ENCODE measurements at places on chromosomes 1 and 21. TPM values are rescaled to one million over a fixed set of nuclear protein-coding genes. Genes with fewer than 3 reads are reported as not detected.
A peak's percentile ranks its signal among the peaks of the same experiment; 100 is the strongest.

GRCh38 chr1:161190962-161191521 is 7.8 kb downstream of the ADAMTS4 start:
- no peak overlapping the region for H3K27ac ChIP-seq
- H3K27me3 ChIP-seq = no peaks in the 10 kb centered on the region
- no peak overlapping the region for H3K4me3 ChIP-seq
- no peaks in the 10 kb centered on the region for H3K36me3 ChIP-seq
- H3K4me1 ChIP-seq = peaks cover 3% of the 10 kb centered on the region

DNA sequence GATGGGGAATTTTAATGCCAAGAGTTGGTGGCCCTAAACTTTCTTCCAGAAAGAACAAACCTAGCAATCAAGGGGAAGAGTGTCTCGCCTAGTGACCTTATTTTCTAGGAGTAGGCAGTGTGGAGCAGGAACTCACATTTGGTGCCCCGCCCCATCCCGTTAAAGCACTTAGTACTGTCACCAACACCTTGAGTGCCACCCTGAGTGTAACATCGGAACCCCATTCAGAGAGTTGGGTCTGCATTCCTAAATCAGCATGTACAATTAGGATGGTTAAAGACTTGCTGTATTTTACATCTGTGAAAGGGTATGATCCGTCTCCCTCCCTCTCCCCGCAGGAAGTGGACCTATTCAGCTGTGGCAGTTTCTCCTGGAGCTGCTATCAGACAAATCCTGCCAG is 15.5 kb downstream of the ETS2 start:
- H3K27ac ChIP-seq = no peak overlapping the region
- peaks cover 7% of the 10 kb centered on the region for H3K4me1 ChIP-seq
- H3K27me3 ChIP-seq = no peaks in the 10 kb centered on the region
- H3K36me3 ChIP-seq = peaks cover 69% of the 10 kb centered on the region
- no peak overlapping the region for H3K4me3 ChIP-seq
- no peak for DNase-seq

- peaks cover 35% of the 10 kb centered on the region for H3K36me3 ChIP-seq
- H3K4me1 ChIP-seq = no peaks in the 10 kb centered on the region
- no peak for DNase-seq
- H3K27me3 ChIP-seq = no peaks in the 10 kb centered on the region
- no peak overlapping the region for H3K4me3 ChIP-seq
Observed at GRCh38 chr1:43427941-43428340, 25.8 kb downstream of the HYI start.

OR6N1 gene
- total RNA-seq = not detected

DNA sequence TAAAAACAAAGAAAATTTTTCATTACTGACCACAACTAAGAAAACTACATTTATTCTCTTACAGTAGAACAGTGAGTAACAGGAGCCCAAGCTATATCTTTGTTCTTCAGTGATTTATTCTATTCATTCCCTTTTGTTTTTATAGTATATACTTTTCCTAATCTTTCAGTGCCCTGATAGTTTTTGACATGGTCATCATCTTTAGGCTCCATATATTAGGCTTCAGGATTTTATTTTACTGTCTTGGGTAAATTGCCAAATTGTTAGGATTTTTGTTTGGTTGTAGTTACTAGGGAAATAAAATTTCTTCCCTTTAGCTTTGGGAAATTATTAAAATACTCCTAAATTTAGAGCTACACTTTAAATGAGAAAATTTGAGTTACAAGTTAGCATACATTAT is 10.3 kb downstream of the FBXO28 start:
- H3K4me3 ChIP-seq = no peak overlapping the region
- peaks cover 6% of the 10 kb centered on the region for H3K36me3 ChIP-seq
- no peak overlapping the region for H3K27ac ChIP-seq
- DNase-seq = no peak

GRCh38 chr1:6424000-6424565 is 493 bp upstream of the ESPN start:
- H3K36me3 ChIP-seq = no peaks in the 10 kb centered on the region
- no peak overlapping the region for H3K27ac ChIP-seq
- H3K4me1 ChIP-seq = peaks cover 5% of the 10 kb centered on the region
- H3K4me3 ChIP-seq = no peak overlapping the region
- no peak for DNase-seq
- H3K27me3 ChIP-seq = peaks cover 88% of the 10 kb centered on the region

- no peaks in the 10 kb centered on the region for H3K4me1 ChIP-seq
- no peaks in the 10 kb centered on the region for H3K27me3 ChIP-seq
- no peak overlapping the region for H3K27ac ChIP-seq
- H3K36me3 ChIP-seq = peaks cover 17% of the 10 kb centered on the region
Observed at GRCh38 chr1:1757422-1758058, 20.7 kb downstream of the NADK start.

- peaks cover 25% of the 10 kb centered on the region for H3K4me1 ChIP-seq
- H3K27ac ChIP-seq = no peak overlapping the region
- DNase-seq = no peak
- no peaks in the 10 kb centered on the region for H3K27me3 ChIP-seq
- H3K4me3 ChIP-seq = no peak overlapping the region
- H3K36me3 ChIP-seq = peaks cover 16% of the 10 kb centered on the region
Observed at GRCh38 chr1:67690411-67690810, 5.4 kb downstream of the GADD45A start.

DNA sequence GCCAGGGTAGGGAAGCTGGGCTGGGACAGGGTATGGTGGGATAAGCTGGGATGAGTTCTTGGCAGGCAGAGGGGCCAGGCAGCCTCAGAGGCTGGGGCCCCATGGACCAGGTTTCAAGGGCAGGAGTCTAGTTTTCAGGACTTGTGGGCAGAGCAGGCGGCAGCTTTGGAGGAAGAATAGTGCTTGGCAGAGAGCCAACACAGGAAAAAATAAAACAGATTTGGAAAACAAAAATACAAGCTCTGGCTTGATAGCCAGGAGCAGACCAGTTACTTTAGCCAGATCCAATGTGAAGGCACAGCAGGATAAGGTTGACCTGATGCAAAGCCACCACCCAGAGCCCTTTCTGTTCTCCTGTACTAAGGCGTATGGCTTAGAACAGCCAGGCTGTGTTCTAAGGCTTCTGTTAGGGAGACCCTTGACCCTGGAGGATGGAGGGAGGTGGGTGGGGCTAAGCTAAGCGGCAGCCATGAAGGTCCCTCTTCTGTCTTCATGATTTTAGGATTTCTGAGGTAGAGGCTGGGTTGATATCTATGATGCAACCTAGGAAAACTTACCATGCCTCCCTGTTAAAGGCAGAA is 5.5 kb downstream of the TRAF5 start:
- H3K36me3 ChIP-seq = no peaks in the 10 kb centered on the region
- no peak overlapping the region for H3K27ac ChIP-seq
- no peak overlapping the region for H3K4me3 ChIP-seq
- no peaks in the 10 kb centered on the region for H3K27me3 ChIP-seq
- no peak for DNase-seq
- peaks cover 51% of the 10 kb centered on the region for H3K4me1 ChIP-seq

GRCh38 chr1:85322655-85323054 is 46.2 kb upstream of the BCL10 start:
- peaks cover 5% of the 10 kb centered on the region for H3K36me3 ChIP-seq
- DNase-seq = no peak
- peaks cover 37% of the 10 kb centered on the region for H3K4me1 ChIP-seq
- H3K27ac ChIP-seq = no peak overlapping the region

- peak overlapping the region; percentile 64 for H3K27ac ChIP-seq
- H3K27me3 ChIP-seq = no peaks in the 10 kb centered on the region
- no peak for DNase-seq
- H3K36me3 ChIP-seq = no peaks in the 10 kb centered on the region
- H3K4me1 ChIP-seq = peaks cover 56% of the 10 kb centered on the region
- no peak overlapping the region for H3K4me3 ChIP-seq
Observed at GRCh38 chr1:8813016-8813763, 4.2 kb downstream of the RERE start.

GRCh38 chr1:20178634-20179370 is 7.1 kb upstream of the UBXN10 start:
- H3K27me3 ChIP-seq = peaks cover 11% of the 10 kb centered on the region
- no peaks in the 10 kb centered on the region for H3K36me3 ChIP-seq
- H3K4me1 ChIP-seq = peaks cover 11% of the 10 kb centered on the region
- H3K4me3 ChIP-seq = no peak overlapping the region
- DNase-seq = no peak

RGS1 gene
- not detected for total RNA-seq

GRCh38 chr21:36337099-36337509 is 17.1 kb downstream of the MORC3 start:
- DNase-seq = no peak
- H3K27me3 ChIP-seq = no peaks in the 10 kb centered on the region
- no peak overlapping the region for H3K4me3 ChIP-seq

DNA sequence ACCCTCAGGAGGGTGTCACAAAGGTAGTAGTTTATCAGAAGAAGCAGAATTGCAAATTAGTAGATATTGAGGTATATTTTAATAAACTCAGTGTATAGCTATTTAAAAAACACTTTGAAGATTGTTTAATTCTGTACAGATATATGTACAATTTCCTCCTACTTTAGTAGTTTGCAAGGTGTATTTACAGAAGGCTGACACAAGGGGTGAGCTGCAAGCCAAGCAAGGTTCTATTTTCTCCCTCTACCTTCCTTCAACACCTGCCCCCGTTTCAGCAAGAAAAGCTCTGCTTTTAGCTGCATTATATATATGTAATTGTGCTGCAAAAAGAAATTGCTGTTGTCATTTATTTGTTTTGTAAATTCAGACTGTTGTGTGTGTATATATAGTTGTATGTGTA is 674.2 kb upstream of the PKN2 start:
- no peak overlapping the region for H3K4me3 ChIP-seq
- no peaks in the 10 kb centered on the region for H3K4me1 ChIP-seq
- no peak overlapping the region for H3K27ac ChIP-seq
- H3K36me3 ChIP-seq = no peaks in the 10 kb centered on the region
- no peak for DNase-seq

DNA sequence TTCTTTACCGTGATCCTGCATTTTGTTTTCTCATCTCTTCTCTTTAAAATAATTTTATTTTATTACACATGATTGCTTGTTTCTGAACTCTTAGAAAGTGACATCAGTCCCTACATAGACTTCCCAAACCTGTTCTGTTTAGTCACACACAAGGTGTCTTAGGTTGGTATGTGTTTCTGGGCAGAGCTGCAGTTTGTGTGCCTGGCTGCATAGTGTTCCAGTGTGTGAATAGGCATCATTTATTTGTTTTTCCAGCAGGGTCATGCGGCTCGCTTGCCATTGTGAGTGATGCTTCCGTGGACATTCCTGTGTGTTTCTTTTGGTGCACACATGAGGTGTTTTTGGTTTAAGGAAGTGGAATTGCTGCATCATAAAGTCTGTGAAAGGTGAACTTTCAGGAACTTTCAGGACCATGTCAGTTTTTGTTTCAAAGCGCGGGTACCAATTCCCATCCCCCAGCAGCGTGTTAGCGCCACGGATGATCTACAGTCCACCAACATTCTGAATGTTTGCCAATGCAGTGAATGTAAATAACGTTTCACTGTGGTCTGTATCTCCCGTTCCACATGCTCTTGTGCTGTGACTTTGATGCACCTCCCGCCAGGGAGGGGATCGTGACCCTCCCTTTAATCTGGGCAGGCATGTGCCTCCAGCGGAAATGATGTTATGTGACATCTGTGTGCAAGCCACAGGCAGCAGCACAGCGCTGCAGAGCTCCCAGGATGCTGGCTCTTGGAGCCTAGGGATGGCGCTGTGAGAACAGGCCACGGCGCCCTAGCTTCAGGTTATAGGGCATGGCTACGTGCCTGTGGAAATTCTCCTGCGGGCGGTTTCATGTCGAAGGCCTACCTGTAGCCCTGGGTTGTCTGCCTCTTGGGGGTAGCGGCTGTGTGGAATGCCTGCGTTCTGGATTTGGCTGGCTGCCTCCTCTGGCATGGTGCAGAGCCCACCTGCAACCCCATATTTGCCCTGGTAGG is 144.6 kb upstream of the COL6A1 start:
- peaks cover 5% of the 10 kb centered on the region for H3K36me3 ChIP-seq
- H3K27me3 ChIP-seq = no peaks in the 10 kb centered on the region
- H3K4me3 ChIP-seq = no peak overlapping the region

DNA sequence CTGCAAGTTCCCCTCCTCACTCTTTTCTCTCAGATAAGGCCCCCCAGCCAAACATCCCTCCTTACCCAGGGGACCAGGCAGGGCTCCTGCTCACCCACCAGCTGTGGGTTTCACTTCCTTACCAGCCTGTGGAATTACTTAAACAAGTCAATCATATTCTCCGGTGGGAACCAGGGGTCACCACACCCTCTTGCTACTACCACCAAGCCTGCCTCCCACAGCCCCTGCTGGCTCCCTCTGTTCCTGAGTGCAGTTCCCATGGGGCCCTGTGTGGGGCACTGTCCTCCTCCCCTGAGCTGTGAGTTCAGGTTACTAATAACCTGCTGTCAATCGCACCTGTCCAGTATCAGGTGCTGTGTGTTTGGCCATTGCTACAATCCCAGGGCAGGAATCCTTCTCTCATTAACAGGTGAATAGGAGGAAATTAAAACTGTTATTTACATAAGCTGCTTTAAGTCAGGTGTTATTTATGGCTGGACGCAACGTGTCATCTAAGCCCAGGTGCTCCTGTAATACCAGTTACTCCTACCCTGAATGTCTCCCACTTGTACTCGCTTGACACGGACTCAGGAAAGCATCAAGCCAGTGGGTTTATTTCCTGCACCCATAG is 53.1 kb upstream of the LBR start:
- peaks cover 16% of the 10 kb centered on the region for H3K4me1 ChIP-seq
- no peak overlapping the region for H3K4me3 ChIP-seq
- no peak overlapping the region for H3K27ac ChIP-seq

GRCh38 chr1:239098400-239099037 is 287.8 kb upstream of the CHRM3 start:
- H3K4me3 ChIP-seq = no peak overlapping the region
- no peaks in the 10 kb centered on the region for H3K4me1 ChIP-seq
- H3K27me3 ChIP-seq = peaks cover 2% of the 10 kb centered on the region
- no peak overlapping the region for H3K27ac ChIP-seq
- no peaks in the 10 kb centered on the region for H3K36me3 ChIP-seq
- no peak for DNase-seq

DNA sequence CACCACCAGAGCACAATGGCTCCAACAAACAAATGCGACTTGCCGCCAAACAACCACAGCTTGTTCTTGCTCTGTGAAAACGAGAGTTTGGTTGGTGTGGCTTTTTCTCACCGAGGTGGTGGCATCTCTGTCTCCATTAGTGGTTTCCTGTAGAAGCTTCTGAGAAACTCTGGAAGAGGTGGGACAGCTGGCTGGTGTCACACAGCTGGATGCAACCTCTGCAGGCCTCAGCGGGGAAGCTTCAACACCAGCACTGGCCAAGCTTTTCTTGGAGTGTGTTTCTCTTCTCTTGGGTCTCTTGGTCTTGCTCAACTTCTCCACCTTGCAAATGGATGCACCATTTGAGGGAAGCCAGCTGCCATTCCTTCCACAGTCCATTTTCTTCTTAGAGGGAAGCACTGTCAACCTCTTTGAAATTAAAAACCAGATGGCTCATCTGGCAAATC is 124.8 kb downstream of the KCNN3 start:
- no peak overlapping the region for H3K4me3 ChIP-seq
- H3K27ac ChIP-seq = no peak overlapping the region
- peaks cover 2% of the 10 kb centered on the region for H3K36me3 ChIP-seq
- no peak for DNase-seq
- peaks cover 65% of the 10 kb centered on the region for H3K27me3 ChIP-seq

SNRNP40 gene
- total RNA-seq = 64.3 TPM

ELAVL4 gene
- total RNA-seq = not detected

TDRD5 gene
- not detected for total RNA-seq

- no peaks in the 10 kb centered on the region for H3K36me3 ChIP-seq
- no peak for DNase-seq
Observed at GRCh38 chr21:45868488-45868887, 113.1 kb upstream of the COL6A1 start.

GRCh38 chr1:211328084-211328694 is 1.6 kb downstream of the TRAF5 start:
- peak overlapping the region; percentile 88 for H3K4me3 ChIP-seq
- DNase-seq = no peak
- H3K36me3 ChIP-seq = no peaks in the 10 kb centered on the region
- peak overlapping the region; percentile 93 for H3K27ac ChIP-seq
- H3K4me1 ChIP-seq = peaks cover 55% of the 10 kb centered on the region

Measured in mesothelial cell of epicardium (in vitro differentiated cells).